CD4-positive, CD25-positive, alpha-beta regulatory T cell (primary cell): ENCODE measurements at places on chromosomes 7 and 10. TPM values are rescaled to one million over a fixed set of nuclear protein-coding genes. Genes with fewer than 3 reads are reported as not detected.

- no peak for DNase-seq
Observed at GRCh38 chr10:117663750-117664149, 121.2 kb downstream of the EMX2 start.

- DNase-seq, result no peak
Observed at GRCh38 chr10:60853107-60853506, 74.8 kb downstream of the CDK1 start.

- DNase-seq, result no peak
Observed at GRCh38 chr10:107847620-107848019, 683.1 kb upstream of the SORCS1 start.

DNA sequence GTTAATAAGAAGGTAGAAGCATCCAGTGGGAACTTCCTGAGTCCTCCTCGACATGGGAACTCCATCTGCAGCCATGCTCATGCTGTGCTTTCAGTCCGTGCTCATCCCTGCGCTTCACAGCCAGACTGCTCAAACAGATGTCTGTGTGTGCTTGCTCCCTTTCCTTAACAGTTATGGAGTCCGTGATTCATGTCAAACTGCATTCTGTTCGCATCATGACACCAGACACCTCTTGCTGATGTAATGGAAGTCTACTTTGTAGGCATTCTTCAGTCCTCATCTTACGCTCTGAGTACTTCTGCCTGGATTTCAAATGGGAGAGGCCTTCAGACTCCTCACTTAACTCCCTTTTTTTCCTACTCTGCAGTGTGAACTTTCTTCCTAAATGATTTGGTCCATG, 304.9 kb downstream of the SUGCT start:
- no peak for DNase-seq

Gene PDK4
- total RNA-seq, result not detected
